GM04503 (cell line): ENCODE measurements at places on chromosomes 1 and 21.

- DNase-seq, result no peak
Observed at GRCh38 chr1:199549421-199549820, 478.1 kb upstream of the NR5A2 start.

- no peak for DNase-seq
Observed at GRCh38 chr1:89975540-89976125, 19.3 kb upstream of the ZNF326 start.

DNA sequence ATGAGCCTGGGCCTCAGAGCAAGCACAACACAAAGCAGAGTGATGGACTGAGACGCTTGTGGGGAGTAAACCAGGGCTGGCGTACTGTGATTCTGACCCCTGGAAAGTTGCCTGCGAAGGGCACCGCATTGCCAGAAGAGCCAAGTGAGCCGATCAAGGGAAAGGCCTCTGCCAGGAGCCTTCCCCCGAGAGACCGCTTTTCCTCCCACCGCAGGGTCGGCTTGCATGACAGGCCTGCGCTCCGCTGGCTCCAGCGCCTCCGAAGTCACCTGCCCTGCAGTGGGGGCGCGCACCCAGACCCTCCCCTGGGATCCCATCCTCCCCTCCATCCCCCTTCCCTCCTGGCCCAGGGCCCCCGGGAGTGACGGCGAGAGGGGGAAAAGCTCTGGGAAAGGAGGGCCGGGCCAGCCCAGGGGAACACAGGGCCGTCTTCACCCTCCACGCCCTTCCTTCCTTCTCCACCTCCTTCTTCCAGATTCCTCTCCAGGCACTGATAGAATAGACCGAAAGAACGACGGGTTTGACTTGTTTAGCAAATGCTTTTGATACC, 165.0 kb downstream of the TRIM33 start:
- no peak for DNase-seq

GRCh38 chr1:81832573-81832972, 31.8 kb downstream of the ADGRL2 start:
- DNase-seq, result peak; percentile 44

GRCh38 chr1:211382714-211383480, 56.3 kb downstream of the TRAF5 start:
- DNase-seq, result no peak

DNA sequence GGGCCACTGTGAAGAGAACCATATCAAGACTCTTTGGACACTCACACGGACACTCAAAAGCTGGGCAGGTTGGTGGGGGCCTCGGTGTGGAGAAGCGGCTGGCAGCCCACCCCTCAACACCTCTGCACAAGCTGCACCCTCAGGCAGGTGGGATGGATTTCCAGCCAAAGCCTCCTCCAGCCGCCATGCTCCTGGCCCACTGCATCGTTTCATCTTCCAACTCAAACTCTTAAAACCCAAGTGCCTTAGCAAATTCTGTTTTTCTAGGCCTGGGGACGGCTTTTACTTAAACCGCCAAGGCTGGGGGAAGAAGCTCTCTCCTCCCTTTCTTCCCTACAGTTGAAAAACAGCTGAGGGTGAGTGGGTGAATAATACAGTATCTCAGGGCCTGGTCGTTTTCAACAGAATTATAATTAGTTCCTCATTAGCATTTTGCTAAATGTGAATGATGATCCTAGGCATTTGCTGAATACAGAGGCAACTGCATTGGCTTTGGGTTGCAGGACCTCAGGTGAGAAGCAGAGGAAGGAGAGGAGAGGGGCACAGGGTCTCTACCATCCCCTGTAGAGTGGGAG, 36.3 kb upstream of the TDRD10 start:
- DNase-seq, result no peak

- peak; percentile 58 for DNase-seq
Observed at GRCh38 chr1:245263529-245264095, 108.8 kb downstream of the KIF26B start.

DNA sequence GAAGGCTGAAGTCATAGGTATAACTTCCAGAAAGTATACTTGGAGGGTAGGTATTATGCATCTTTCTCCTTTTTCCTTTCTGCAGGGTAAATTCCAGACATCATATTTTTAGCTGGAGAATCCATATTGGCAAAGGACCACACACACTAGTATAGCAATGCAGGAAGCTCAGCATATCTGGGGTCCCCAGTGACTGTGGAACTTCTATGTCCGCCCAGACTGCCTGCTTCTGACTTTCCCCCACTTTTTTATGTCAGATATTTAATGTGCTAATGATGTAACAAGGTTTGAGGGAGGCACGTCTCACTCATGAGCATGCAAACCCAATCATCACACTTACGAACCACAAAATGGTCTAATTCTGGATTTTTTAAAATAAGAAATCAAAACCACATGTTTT, 90.4 kb downstream of the BACH1 start:
- no peak for DNase-seq

DNA sequence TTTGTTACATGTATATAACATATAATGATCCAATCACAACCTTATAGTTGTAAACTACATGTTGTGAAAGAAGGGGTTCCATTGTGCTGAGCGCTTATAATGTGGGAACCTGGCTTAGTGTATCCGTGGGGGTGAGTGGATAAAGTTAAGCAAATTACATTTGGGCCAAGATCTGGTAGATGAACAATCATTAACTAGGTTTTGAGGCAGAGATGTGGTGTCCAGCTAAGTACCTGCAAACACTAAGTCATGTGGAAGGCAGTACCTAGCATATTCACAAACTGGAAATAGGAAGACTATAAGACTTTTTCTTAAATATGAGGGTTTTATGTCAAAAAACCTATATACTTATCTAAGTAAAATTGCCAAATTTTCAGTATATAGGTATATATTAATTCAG, 167.2 kb upstream of the PDE4B start:
- DNase-seq, result no peak

DNA sequence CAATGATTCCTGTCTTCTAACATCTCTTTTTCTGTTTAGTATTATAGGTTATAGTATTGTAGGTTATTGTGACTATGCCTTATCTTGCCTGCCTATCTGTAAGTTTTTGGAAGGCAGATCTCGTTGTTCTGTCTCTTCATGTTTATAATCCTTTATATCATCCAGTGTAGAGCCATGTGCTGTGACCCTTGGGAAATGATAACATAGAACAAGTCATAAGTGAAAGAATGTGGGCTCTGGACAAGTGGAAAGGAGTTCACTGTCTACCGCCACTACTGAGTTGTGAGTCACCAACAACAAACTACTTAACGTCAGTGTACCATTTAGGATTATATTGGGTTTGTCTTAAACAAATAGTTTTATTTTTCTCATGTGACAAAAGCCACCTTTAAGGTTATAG, 139.3 kb downstream of the LYPLAL1 start:
- DNase-seq, result no peak

GRCh38 chr1:21865943-21866706, 54.1 kb downstream of the LDLRAD2 start:
- no peak for DNase-seq

DNA sequence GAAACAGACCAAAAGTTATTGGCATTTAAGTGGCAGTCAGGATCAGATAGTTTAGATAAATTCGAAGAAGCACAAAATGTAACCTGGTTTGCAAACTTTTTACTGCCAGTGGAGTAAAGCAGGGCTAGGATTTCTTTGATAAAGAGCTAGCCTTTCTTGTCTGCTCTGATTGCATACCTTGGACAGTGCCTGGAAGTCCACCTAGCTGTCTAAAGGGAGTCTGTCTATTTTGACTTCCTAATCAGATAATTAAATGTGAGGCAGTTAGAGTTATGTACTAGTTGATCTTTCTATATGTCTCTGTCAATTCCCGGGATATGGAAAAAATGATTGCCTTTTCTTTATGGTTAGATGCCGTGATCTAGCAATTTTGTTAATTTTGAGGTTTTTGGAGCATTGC, 4.1 kb downstream of the GPSM2 start:
- DNase-seq, result no peak

DNA sequence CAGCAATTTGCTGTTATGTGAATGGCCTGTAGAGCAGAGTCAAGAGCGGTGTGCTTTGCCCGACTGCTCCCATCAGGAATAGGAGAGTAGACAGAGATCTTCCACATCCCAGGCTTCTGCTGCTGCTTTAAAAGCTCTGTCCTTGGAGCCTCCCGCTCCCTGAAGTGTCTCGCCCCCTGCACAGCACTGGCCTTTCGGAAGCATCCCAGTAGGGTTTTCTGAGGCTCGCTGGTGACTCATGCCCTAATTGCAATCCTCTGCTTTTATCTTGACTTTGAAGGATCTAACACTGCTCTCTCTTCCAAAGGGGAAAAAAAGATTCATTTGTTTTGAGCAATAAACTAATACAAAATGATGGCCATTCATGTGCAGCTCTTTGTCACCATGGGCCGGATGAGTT, 13.3 kb upstream of the CD101 start:
- DNase-seq, result no peak

DNA sequence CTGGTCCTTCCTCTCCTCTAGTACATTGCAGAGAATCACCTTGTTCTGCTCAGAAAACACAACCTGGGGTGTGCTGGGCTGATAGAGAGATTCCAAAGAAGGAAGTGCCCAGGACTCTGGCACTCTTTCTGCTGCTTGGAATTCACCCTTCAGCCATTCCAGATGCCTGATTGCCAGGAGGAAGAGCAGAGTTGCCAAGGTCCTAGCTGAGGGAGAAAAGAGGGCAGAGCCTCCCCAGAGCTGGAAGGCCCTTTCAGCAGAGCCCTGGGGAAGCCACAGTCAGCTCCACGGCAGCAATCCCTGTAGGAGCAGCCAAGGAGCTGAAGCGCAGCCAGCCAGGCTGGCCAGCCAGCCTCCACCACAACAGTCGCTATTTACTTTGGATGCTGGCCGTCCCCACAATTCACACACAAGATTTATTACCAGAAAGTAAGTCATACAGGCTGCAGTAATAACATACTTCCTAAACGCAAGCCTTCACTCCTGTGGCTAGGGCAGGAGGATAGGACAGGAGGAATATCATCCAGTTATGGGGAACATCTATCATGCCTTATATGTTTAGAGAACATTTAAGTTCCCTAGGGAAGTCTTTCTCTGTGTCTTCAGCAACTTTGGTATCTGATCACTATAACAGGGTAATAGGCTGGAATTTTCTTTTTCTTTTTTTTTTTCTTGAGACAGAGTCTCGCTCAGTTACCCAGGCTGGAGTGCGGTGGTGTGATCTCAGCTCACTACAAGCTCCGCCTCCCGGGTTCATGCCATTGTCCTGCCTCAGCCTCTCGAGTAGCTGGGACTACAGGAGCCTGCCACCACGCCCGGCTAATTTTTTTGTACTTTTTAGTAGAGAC, 36.6 kb upstream of the SLC44A3 start:
- peak; percentile 96 for DNase-seq

GRCh38 chr1:14909273-14909672, 244.3 kb upstream of the TMEM51 start:
- DNase-seq, result no peak

DNA sequence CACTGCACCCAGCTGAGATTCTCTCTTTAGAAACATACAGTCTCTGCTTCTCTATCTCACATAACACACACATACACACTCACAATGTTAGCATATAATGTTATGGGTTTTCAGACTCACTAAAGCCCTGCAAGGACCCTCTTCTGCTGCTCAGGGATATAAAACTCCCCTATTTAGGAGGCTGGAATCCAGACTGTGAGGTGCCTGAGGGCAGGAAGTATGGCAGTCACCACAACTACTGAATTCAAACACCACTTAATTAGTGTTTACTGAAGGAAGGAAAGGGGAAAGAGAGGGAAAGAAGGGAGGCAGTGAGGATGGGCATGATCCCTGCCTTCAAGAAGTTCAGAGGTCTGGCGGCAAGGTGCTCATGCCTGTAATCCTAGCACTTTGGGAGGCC, 7.8 kb upstream of the CDK18 start:
- no peak for DNase-seq

GRCh38 chr1:156889802-156890580, 3.5 kb upstream of the PEAR1 start:
- DNase-seq, result no peak

- DNase-seq, result no peak
Observed at GRCh38 chr21:46634427-46634826, 1.0 kb upstream of the PRMT2 start.

DNA sequence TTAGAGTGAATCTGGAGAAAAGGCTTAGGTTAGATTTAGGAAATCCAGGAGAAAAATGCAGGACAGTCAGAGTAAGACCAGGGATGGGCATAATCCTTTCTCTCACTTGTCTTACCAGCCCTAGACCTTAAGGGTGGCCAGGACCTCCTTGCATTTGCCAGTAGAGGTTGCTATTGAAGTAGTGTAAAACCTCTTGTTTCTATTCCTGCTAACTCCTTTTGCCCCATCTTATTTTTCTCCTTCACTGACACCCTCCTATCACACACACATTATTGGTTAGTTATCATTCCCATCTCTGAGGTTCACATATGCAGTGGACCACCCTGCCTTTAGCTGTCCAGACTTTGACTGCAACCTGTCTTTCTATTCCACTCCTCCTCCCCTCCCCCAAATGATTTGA, 75.0 kb upstream of the MACF1 start:
- no peak for DNase-seq

DNA sequence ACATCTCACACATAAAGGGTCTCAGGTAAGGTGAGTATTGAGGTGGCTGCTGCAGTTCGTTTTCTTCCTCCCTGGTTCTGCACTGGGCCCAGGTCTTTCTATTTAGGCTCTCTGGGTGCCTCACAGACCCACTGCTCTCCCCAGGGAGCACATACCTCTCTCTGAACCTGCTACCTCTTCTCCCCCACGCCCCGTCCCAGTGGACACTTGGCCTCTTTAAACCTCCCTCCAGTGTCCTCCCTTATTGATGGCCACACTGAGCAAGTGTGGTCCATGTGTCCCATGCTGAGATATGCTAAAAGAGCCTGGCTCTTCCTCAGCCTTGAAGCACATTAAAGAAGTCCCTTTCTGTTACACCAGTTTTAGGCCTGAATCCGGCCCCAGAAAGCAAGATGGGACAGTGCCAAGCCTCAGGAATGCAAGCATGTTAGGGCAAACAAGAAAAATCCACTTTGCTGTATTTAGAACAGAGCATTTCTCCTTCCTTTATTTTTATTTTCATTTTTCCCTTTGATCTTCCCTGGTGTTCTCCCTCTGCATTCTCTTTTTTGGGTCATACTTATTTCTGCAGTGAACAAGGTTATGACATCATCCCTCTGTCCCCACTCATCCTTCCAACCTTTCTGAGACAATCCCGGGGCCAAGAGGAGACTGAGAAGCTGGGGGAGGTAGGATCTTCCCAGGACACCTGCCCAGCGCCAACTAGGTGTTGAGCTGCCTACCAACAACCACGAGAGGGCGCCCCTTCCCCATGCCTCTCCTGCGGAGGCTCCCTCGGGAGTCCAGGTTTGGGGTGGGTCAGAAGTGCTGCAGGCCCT, 5.0 kb upstream of the CHI3L2 start:
- no peak for DNase-seq

GRCh38 chr1:192147221-192147620, 11.0 kb upstream of the RGS18 start:
- DNase-seq, result no peak
